ENCODE measurements at places on chromosomes 2 and 18. TPM values are rescaled to one million over a fixed set of nuclear protein-coding genes. Genes with fewer than 3 reads are reported as not detected.

Gene ZNF396
- 2.8 TPM for total RNA-seq

Gene OXER1
- under 0.01 TPM for total RNA-seq

Gene PRKAG3
- total RNA-seq: not detected

Gene RESP18
- not detected for total RNA-seq

Gene GPR75
- 0.71 TPM for total RNA-seq

Gene RMC1
- 27.3 TPM for total RNA-seq

Gene DES
- total RNA-seq: 3.7 TPM

Gene USP37
- 10.7 TPM for total RNA-seq

Gene NETO1
- total RNA-seq: not detected

Gene RPL37A
- 4,723 TPM for total RNA-seq

Gene ABCB11
- not detected for total RNA-seq

Gene TMEM198
- total RNA-seq: 1.3 TPM

Gene RALBP1
- total RNA-seq: 54.6 TPM

Gene TCF23
- not detected for total RNA-seq

Gene IL1RL1
- total RNA-seq: 0.14 TPM

Gene SERPINB12
- total RNA-seq: not detected

Gene CABYR
- total RNA-seq: 3.6 TPM

All from smooth muscle cell of bladder (primary cell).